Activated CD4-positive, alpha-beta T cell treated with anti-CD3 and anti-CD28 coated beads, Interleukin-2, amount 50 U/mL, for 16 hours (primary cell): ENCODE measurements at places on chromosomes 4 and X.

DNA sequence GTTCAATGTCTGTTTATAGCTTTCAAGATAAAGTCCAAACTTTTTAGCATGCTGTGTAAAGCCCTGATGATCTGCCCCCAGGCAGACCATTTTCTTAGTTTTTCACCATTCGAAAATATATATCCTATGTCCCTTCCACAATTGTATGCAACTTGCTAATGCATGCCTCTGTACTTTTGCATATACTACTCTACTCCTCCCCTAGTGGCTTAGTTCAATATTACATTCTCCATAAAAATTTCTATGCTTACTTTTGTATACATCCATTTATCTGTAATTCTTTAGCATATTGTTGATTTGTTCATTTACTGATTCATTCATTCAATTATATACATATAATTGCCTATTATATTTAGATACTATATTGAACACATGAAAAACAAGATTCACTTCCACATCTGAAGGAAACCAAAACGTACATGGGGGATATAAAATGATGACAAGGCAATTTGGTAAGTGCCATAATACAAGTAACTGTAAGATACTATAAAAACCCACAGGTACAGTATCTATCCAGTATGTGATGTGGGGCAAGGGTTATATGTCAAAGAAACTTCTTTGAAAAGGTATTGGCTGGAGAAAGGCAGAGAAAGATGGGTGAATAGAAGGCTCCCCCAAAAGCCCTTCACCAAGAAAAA lies 902.5 kb downstream of the FAM133A start:
- peak; percentile 1 for DNase-seq

DNA sequence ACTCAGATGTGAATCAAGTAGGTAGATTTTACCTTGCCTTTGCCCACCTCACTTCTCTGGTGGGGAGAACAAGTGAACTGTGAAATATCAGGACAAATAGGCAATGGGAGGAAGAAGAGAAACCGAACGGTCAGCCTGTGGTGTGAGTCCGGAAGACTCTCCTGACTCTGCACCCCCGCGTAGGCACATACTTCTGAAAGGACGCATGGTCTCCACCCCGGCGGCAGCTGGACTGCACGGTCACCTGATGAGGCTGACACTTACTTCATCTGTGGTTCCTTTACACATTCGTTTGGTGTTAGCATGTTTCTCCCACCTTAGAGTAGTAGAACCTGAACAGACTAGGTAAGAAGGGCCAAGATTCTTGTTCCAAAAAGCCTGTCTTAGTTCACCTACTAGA lies 58.4 kb downstream of the NELFA start:
- DNase-seq, result no peak

DNA sequence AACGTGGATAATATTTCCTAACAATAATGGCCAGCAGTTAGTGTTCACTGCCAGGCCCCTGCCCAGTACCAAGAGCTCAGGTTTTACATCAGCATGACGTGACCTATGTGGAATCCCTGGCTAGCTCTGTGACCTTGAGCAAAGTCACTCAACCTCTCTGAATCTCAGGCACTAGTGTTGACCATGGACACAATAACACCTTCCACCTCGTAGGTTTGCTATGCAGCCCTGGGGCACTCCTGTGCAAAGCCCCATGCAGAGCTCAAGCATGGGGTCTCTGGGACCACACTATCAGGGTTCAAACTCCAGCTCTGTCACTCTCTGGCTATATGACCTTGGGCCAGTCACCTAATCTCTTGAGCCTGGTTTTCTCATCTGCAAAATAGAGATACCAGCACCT lies 38.7 kb upstream of the MSX1 start:
- DNase-seq, result no peak

DNA sequence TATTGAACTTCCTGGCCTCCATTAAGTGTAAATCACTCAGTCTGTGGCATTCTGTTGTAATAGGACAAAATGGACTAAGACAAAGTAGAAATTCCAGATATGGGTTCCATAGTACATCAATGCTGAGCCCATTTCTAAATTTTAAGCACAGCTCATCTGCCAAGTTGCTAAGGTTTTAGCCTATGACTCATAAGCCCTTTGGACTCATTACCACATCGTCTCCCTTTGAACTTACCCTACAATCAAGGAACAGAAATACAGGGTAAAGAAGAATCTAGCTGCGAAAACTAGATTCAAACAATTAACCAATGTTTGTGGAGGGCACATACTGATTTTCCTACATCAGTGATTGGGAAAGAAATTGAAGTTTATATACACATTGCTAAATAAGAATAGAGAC lies 31.8 kb downstream of the NAA11 start:
- DNase-seq, result no peak

DNA sequence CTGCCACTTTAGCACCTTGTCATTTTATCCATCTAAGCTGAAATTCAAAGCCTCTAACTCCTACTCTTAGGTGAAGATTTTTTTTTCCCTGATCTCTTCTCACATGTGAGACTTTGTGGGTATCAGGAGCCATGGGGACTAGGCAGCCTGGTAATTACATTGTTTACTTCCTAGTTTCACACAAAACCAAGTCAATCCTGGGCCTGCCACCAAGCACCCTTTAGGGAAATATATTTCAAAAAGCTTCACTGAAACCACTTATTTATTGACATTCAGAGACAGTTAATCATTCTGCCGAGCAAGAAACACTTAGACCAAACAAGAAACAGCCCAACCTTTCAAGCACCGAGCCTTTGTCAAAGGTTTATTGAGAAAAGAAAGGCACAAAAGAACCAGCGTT lies 200.0 kb downstream of the RELL1 start:
- no peak for DNase-seq

DNA sequence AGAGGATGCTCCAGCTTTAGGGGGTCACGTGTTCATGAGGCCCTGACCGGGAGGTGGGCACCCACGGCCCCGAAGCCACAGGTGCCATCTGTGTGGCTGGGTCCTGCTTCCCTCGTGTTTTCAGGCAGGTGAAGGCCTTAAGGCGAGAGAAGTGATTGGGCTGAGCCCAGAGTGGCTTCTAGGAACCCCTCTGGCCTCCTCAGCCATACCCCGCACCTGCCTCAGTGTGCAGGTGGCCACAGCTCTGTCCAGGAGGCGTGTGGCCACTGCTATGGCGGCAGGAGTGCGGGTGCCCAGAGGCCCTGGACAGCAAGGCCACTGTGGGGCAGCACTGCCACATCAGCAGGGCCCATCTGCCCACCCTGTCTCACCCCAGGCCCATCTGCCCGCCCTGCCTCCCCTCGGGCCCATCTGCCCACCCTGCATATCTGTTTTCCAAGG lies 25.0 kb downstream of the NKX1-1 start:
- no peak for DNase-seq

DNA sequence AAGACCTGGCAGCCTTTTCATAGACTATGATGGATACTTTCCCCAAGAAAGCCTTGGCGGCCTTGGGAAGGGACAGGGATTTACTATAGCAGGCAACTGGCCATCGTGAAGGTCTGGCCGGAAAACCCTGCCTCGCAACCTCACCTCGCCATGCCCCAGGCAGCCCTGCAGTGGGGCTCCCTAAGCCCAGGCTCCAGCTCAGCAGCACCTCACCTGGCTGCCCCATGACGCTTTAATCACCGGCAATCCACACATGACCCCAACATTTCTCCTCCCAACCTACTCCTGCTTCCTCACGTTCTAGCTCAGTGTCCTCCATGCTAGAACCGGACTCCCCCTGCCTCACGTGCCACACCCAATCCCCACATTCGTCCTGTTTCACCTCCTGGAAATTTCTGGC lies 82.4 kb downstream of the NSUN7 start:
- DNase-seq, result no peak

- no peak for DNase-seq
Measured at GRCh38 chr4:131447883-131448282, 1701.2 kb upstream of the PCDH10 start.

GRCh38 chrX:119036107-119037029 lies 36.4 kb upstream of the CT47C1 start:
- DNase-seq, result no peak

- no peak for DNase-seq
Measured at GRCh38 chr4:176376032-176376614, 56.4 kb downstream of the SPCS3 start.

DNA sequence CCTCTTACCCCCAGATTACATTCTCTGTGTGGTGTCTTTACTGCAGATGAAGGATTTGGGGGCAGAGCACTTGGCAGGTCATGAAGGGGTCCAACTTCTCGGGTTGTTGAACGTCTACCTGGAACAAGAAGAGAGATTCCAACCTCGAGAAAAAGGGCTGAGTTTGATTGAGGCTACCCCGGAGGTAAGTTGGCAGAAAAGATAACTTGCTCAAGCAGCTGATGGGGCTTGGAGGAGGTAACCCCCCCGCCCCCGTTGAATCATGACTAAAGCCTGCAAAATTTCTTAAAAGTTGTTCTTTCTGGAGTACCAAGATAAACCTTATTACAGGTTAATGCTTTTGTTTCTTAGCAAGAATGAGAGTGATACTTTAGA lies 1.5 kb downstream of the CCNG2 start:
- DNase-seq, result no peak

GRCh38 chr4:2799224-2799911 lies 6.5 kb downstream of the SH3BP2 start:
- DNase-seq, result no peak

- peak; percentile 24 for DNase-seq
Measured at GRCh38 chrX:22666441-22666840, 333.3 kb upstream of the DDX53 start.

GRCh38 chr4:726235-726787 lies 20.7 kb downstream of the PCGF3 start:
- no peak for DNase-seq
